ENCODE measurements at places on chromosomes 7 and 10.

GRCh38 chr7:11727864-11728263, 104.1 kb downstream of the THSD7A start:
- no peak for DNase-seq

GRCh38 chr7:20407585-20408466, 77.1 kb downstream of the ITGB8 start:
- peak; percentile 47 for DNase-seq

GRCh38 chr7:25780904-25781303, 371.1 kb upstream of the NFE2L3 start:
- no peak for DNase-seq

GRCh38 chr10:95275726-95276366, 15.0 kb downstream of the PDLIM1 start:
- DNase-seq, result no peak

- DNase-seq, result no peak
Observed at GRCh38 chr7:106203473-106203872, 81.3 kb downstream of the NAMPT start.

DNA sequence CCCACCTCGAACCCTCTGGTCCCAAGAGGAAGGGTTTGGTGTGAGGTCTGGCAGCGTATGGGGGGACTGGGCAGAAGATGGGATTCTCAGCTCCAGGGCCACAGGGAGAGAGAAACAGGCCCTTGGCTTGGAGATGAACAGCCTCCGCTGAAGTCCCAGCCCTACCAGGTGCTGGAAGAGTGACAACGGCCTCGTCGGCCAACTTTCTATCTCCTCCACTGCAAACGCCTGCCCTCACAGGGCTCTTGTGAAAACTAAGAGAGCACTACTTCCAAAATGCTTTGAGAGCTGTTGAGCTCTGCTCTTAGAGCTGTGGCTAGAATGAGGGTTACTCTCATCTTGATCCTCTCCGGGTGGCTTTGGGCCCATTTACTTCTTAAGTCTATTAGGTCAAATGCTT, 63.5 kb downstream of the AFAP1L2 start:
- DNase-seq, result no peak

DNA sequence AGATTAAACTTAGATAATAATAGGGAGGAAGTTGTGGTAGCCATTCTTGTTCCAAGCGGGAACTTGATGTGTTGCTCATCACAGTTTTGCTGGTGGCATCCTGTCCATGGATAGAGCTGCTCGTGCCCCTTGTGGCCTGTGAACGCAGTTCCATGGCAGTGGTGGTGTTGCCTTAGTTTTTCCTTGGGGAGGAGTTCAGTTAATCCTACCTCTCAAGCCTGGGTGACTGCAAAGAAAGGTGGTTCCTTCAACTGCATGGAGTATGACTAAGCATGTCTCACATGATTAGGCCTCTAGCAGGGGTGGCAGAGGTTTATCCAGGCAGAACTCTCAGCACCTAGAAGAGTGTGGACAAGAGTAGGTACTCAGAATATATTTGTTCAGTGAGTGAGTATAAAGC, 99.7 kb downstream of the MAPK8 start:
- DNase-seq, result peak; percentile 36

DNA sequence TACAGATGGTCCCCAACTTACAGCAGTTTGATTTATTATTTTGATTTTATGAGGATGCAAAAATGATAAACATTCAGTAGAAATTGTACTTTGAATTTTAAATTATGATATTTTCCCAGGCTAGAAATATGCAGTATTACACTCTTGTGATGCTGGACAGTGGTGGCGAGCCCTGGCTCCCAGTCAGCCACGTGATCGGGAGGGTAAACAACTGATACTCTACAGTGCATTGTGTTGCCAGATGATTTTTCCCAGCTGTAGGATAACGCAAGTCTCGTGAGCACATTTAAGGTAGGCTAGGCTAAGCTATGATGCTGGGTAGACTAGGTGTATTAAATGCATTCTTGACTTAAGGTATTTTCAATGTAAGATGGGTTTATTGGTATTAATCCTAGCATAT, 865.2 kb downstream of the SORCS3 start:
- DNase-seq, result no peak

DNA sequence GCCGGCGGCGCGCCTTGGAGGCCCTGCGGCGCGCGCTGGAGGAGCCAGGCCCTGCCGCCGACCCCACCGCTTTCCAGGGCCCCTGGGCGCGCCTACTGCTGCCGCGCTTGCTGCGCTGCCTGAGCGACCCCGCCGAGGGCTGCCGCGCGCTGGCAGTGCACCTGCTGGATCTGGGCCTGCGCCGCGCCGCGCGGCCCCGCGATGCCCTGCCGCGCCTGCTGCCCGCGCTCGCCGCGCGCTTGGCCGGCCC, 280 bp downstream of the DNAAF5 start:
- DNase-seq, result no peak

GRCh38 chr7:23928418-23928775, 218.4 kb downstream of the STK31 start:
- DNase-seq, result no peak

- no peak for DNase-seq
Observed at GRCh38 chr10:101573885-101574753, 13.9 kb downstream of the POLL start.

DNA sequence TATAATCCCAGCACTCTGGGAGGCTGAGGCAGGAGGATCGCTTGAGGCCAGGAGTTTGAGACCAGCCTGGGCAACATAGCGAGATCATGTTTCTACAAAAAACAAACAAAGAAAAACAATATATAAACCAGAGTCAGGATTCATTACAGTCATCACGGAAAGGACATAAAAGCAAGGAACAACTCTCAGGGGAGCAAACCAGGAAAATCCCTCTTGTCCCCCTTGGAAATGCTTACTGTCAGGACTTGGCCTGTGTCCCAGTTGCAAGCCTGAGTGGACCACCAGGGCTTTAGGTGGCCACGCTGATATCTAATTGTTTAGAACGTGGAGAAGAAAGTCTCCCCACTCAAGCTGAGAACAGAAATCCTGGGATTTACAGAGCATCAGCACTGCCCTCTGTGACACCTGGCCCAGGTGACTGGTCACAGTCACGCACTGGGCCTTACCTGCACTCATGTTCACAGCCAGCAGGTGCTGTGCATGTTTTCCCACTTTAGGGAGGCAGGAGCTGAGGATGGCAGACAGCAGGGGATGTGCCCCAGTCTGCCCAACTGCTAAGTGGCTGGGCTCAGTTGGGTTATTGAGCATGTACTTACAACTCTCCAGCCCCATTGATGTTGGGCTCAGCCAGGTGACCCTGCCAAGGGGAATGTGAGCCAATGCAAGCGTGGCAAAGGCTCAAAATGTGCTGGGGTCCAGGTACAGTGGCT, 60.9 kb downstream of the TMEM130 start:
- DNase-seq, result no peak

- no peak for DNase-seq
Observed at GRCh38 chr7:47689558-47689957, 107.6 kb upstream of the TNS3 start.

- no peak for DNase-seq
Observed at GRCh38 chr10:85648279-85648754, 718.3 kb downstream of the GRID1 start.

- DNase-seq, result no peak
Observed at GRCh38 chr10:69071610-69072009, 16.3 kb upstream of the SRGN start.

GRCh38 chr10:132193907-132194552, 7.3 kb downstream of the DPYSL4 start:
- DNase-seq, result peak; percentile 60

- DNase-seq, result no peak
Observed at GRCh38 chr7:16479591-16479990, 14.1 kb upstream of the SOSTDC1 start.

DNA sequence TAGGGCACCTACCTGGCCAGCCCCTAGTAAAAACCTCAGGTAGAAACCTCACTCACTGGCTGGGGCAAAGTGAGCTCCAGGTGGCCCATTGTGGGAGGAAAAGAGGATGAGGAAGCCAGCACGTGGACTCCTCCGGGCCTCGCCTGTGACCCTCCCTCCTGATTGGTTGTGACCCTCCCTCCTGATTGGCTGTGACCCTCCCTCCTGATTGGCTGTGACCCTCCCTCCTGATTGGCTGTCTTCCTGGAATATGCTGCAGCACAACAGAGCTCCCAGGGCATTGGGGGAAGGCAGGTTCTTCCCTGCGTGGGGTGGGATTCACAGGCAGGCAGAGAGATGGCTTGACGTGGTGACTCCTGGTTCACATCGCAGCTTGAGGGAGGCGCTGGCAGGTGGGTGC, 343.0 kb downstream of the GLRX3 start:
- no peak for DNase-seq

GRCh38 chr7:142579946-142580345, 169.3 kb upstream of the PRSS1 start:
- DNase-seq, result peak; percentile 31

DNA sequence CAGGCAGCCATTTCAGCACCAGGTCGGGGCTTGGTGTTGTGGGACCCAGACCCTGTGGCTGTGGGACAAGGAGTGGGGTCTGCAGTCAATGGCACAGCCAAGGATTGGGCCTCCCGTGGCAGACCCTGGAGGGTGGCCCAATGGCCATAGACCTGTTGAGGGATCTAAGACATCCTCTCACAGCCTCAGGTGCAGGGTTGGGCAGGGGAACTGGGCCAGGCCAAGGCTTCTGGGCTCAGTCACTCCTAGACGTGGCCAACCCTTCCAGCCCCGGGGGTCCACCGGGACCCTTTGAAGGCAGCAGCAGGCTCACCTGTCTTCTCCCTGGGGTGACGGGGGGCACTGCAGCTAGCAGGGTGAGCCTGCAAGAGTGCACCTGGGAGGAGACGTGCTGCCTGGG, 45.7 kb upstream of the DPYSL4 start:
- DNase-seq, result no peak

DNA sequence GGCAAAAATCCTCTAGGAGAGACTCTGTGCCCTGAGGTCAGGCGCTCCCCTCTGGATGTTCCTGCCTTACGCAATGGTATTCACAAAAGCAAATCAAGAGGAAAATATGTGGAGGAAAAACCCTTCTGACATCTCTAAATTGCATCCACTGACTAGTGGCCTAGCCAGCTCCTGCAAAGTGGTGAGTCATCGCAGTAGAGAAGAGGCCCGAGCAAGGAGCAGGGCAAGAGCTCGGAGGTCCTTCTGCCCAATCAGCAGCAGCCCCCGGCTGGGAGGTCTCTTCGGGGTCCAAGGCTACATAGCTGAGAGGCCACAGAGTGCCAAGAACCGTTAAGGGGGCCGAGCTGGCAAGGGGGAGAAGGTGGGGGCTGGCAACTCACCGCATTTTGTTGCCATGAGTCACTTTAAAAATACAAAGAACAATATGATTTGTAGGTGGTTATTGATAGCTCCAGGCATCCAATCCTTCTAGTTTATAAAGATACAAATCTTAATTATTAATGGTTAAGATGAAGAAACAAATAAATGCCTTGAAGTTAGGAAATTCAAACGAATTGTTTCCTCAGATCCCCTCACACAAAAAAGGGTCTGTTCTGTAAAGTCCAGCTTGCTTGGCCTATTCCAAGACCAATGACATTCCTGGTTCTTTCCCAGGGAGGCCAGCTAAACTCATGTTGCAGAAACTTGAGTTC, 161.6 kb downstream of the PKD1L1 start:
- peak; percentile 53 for DNase-seq

DNA sequence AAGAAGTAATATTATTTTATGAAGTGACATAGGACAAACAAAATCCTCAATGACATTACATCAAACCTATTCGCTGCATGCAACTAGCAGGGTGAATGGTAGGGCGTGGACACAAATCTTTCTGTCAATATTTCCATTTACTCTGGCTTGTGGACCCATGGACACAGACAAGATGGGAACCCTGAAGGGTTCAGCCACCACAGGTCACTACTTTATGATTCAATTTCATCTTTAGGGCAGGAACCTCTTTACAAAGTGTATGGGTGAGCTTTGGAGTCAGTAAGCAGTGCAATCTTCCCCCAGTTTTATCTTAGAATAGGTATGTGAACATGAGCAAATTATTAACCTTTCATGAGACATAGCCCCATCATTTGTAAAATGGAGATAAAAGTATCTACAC, 982.4 kb upstream of the LRRTM3 start:
- no peak for DNase-seq

GRCh38 chr7:33243319-33243881, 114.0 kb downstream of the BBS9 start:
- DNase-seq, result peak; percentile 71

GRCh38 chr7:134763960-134764359, 15.5 kb upstream of the CALD1 start:
- no peak for DNase-seq

DNA sequence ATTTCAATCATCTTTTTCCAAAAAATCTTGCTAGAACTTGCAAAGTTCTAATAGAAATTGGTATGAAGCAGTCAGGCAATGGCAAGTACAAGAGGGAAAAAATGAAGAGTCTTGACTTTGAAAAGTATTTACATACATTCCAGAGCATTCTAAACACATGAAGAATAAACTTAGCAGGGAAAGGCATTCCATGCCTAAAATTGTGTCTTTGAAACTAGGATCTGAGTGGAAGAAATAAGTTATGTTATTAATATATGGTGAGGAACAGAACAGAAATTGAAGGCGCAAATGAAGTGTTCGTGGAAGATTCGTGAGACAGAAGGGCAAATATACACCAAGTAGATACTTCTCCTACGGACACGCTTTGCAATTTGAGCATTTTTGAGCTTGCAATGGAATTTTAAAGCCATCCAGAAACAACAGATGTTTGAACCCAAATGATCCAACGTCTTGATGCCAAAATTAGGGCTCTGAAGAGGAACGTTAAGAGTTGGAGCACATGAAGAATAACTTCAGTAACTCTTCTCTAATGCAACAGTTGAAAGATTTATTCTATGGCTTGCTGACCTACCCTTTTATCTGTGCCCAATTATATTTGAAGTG, 40.6 kb upstream of the SEPTIN7 start:
- DNase-seq, result no peak

DNA sequence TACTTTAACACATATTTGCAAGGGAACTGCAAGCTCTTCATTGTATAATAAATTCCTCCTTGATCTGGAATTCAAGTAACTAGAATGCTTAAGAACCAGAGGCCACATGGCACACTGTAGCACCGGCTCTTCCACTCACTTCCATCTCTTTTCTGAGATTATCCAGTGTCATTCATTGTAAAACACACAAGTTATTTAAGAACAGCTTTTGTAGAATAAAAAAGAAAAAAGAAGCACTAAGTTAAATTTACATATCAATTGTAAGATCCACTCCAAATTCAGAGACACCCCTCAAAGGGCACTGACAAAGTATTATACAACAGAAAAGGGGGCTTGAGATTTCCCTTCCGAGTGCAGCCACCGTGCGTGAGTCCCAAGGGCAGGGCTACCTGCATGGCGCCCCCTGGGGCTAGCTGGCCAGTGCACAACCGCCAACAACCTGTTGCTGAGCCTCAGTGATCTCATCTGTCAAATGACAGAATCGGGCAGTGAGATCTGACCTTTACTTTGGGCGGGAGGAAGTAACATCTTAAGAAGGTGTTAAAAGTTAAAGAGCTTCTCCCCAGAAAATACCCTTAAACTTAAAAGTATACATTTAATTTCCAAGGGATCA, 12.5 kb downstream of the GLI3 start:
- no peak for DNase-seq

- no peak for DNase-seq
Observed at GRCh38 chr10:25082276-25083204, 66.1 kb downstream of the THNSL1 start.

GRCh38 chr10:94065362-94065761, 71.6 kb downstream of the PLCE1 start:
- DNase-seq, result no peak

GRCh38 chr7:142018154-142018553, 22.5 kb downstream of the MGAM start:
- no peak for DNase-seq

GRCh38 chr10:76124280-76124679, 692.9 kb downstream of the LRMDA start:
- DNase-seq, result no peak
